Endothelial cell of umbilical vein (primary cell): ENCODE measurements at places on chromosomes 2 and 18. TPM values are rescaled to one million over a fixed set of nuclear protein-coding genes. Genes with fewer than 3 reads are reported as not detected.

The RAX gene
- polyA plus RNA-seq: not detected in 2 replicates

The FHOD3 gene
- polyA plus RNA-seq: 0.03 and 0.06 TPM in 2 replicates

The SAG gene
- not detected in 2 replicates for polyA plus RNA-seq

The BOLL gene
- not detected in 2 replicates for polyA plus RNA-seq

The ST3GAL5 gene
- 7.5 and 9.5 TPM in 2 replicates for polyA plus RNA-seq

The DNER gene
- polyA plus RNA-seq: 0.01 and 0.05 TPM in 2 replicates

The RMC1 gene
- 26.2 and 27.4 TPM in 2 replicates for polyA plus RNA-seq
